ENCODE measurements at places on chromosomes 2 and 18.

GRCh38 chr2:176405477-176405876 lies 136.2 kb downstream of the MTX2 start:
- DNase-seq = no peak

DNA sequence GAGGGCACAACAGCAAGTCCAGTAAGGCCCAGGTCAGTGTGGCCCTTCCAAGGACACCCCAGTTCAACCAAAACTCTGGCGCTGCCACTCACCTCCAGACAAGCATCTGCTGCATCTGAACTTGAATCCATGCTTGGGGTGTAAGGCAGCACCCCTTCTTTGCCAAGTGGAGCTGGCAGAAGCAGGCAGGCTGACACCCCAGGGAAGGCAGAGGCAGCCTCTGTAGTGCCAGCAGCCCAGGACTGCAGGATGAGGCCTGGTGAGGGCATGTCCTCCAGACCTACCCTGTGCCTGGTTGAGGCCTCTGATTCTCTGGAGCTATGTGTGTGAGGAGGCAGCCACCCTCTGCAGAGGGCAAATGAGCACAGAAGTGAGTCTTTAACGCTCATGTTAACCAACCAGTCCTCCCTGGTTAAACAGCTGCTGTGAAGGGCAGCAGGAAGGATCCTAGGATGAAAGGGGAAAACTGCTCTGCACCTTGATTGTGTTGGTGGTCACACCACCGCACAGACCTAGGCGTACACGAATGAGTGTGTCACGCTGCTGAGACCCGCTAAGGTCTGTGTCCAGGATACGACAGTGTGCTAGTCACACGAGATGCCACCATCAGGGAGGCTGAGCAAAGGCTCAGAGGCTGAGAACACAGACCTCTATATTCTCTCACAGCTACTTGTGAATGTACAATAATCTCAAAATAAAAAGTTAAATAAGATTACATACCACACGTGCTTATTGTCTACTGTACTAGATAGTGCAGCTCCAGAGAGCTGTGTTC lies 2.2 kb downstream of the PARD6G start:
- DNase-seq = no peak

GRCh38 chr2:64391940-64392339 lies 62.0 kb upstream of the LGALSL start:
- no peak for DNase-seq

- no peak for DNase-seq
Observed at GRCh38 chr2:29634916-29635315, 286.5 kb downstream of the ALK start.

DNA sequence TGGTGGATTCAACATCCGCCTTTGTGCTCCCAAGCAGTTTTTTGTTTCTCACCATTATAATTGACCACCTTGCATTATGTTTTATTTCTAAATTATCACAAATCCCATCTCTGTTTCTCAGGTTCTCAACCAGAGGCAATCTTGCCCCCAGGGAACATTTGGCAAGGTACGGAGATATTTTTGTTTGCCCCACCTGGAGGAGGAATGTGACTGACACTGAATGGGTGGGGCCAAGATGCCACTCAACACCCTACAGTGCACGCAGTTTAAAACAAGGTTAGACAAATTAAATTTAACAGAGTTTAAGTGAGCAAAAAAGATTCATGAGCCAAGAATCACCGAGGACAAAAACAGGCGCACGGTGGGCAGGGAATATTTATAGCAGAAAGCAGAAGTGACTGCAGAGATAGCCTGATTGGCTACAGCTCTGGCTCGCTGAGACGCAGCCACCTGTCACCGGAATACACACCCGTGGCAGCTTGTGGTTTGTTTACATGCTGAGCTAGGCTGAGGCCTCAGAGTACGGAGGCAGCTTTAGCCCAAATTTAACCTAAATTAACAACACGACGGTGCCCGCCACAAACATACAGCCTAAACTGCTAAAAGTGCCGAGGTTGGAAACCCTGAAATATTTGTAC lies 150.0 kb upstream of the ALKAL2 start:
- no peak for DNase-seq

GRCh38 chr2:4139731-4140130 lies 436.4 kb downstream of the DCDC2C start:
- no peak for DNase-seq

DNA sequence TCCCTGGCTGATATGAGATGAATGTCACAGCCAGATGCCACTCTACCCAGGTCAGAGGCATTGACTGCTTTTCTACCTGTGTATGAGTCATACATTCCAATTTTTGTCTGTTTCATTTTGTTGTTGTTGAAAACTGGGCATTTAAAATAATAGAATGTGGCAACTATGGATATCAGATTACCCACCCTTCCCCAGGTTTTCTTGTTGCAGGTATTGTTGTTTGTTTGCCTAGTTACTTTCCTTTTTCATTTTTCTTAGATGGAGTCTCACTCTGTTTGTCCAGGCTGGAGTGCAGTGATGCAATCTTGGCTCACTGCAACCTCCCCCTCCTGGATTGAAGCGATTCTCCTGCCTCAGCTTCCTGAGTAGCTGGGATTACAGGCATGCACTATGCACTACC lies 70.2 kb downstream of the LRRC30 start:
- no peak for DNase-seq

DNA sequence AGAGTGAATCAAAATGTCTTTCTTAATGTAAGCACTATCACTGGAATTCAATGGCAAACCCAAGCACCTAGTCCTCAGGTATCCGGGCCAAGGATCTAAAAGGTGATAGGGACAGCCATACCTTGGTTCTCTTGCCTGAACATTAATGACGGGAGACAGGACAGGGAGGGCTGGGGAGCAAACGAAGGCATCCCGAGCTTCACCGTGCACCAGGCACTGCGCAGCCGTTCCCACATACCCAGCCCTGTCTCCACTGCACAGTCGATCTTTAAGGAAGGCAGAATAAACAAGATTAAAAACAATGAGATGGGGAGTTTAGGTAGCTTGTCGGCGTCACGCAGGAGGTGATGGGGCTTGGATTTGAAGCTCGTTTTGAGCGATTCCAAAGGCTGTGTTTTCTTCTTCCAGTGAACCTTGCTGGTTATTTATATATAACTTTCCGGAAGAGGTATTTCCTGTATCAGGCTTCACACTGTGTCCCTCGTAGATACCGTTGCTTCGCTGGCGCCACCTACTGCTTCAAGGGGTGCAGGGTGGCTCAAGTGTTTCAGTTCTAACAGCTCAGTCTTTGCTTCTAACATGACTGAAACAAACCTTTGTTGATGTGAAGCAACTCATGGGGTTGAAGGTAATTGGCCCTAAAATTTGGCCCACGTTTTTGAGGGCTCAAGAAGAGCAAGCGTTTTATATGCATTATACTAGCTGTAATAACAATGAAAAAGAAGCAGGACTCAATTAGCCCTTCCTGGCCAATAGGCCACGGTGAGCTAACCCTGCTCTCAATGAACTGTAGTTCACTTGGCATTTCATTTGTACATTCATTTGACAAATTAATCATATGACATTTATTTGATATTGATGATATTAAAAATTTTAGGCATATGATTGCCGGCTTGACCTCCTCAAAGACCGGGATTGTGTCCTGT lies 77.4 kb downstream of the DCDC2C start:
- DNase-seq = no peak

GRCh38 chr2:236847538-236848263 lies 238.0 kb upstream of the COPS8 start:
- no peak for DNase-seq

DNA sequence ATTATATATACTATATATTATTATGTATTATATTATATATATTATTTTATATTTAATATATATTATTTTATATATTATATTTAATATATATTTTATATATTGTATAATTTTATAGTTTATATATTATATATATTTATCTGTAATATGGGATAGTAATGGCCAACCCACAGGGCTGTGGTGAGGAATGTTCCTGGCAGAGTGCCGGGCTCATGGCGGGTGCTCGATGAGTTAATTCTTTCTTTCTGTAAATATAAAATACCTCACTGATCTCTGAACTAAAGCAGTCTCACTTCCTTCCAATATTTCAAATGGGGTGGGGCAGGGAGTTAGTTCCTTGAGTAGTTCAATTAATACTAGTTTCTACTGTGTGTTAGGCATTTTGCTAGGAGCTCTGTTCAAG lies 389.4 kb downstream of the TSN start:
- no peak for DNase-seq

All from caudate nucleus (tissue), 63 donors.